ENCODE measurements at places on chromosomes 13 and 19.

DNA sequence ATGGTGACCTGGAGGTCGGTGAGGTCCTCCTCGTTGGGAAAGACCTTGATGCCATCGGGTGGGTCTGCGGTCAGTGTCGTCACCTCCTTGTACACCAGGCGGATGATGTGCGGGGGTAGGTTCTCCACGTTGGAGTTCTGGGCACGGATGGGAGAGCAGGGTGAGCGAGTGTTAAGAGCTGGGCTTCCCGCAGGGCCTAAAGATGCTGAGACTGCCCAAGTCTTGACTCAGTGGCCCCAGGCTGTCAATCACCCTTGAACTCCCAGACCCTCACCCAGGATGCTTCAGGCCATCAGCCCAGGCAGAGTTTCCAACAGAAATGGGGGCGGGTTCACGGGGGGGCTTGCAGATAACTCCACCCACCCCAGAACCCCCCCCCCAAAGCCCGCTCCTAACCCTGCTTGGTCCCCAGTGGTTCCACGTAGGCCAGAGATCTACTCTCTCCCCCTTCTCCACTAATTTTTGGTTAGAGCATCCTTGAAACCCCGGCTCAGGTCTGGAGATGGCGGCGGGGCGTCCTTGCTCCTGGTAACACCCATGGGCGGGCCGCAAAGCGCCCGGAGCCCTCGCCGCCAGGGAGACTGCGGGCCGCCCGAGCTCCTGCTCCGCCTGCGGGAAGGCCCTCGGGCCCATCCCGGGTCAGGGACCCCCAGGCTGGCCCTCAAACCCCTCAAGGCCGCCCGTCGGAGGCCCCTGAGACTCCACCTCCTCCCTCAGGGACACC, 600 bp downstream of the UBE2S start:
- peak; percentile 9 for DNase-seq

DNA sequence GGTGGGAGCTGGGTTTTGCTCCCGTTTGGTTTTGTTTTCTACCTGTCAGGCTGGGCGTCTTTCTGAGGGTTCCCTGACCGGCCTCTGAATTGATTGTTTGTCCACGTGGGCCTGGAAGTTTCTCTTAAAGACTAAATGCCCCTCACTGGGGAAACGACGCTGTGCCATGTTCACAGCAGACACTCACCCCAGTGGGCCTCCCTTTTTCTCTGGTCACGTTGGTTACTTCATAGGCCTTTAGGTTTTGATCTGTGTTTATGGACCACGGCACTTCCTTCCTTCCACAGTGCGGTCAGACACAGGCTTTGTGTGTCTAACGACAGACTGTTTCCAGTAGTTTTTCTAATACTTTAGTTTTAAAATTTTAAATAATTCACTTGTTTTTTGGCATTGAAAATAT, 20.1 kb upstream of the NDUFS7 start:
- no peak for DNase-seq

DNA sequence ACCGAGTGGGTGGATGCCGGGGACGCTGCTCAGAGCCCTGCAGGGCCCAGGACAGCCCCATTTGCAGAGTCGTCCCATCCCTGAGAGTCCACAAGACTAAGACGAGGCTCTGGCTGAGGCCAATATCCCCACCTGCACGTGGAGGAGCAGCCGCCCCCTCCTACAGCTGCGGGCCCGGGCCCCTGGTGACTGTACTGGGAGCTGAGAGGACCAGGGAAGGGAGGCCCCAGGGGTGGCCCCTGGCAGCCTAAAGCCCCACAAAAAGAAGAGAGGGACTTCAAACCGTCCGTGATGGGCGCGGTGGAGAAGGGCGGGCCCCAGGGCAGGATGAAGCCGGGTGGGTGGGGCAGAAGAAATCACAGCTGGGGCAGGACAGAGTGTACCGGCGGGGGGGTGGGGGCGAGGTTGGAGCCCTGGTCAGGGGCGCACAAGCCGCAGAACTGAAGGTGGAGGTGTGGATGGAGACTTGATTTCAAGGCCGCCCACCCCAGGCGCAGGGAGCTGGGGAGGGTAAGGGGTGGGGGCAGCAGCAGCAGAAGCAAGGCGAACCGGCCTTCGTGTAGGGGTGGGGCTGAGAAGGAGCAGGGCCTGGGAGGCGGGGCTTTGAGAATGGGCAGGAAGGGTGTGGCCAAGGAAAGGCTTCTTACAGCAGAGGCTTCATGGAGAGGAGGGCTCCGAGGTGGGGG, 12.9 kb downstream of the CFD start:
- DNase-seq: no peak

DNA sequence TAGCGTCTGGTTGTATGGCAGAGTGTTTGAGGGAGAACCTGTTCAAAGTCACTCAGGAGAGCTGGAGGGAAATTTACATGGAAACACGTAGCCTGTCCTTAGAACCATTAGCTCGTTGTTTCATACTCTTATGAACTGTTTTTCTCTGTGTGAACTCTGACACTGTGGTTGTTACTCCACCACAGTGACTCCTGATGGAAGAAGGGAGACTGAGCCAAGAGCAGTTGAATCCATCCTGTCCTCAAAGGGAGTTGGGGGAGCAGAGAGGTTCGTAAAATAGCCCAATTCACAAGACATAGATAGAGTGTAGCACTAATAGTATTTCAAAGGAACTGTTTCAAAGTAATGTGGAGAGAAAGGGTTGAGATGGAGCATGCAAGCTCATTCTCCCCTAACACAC, 964.8 kb downstream of the PCDH9 start:
- DNase-seq: no peak

GRCh38 chr13:40399756-40400155, 266.7 kb downstream of the FOXO1 start:
- DNase-seq: no peak

DNA sequence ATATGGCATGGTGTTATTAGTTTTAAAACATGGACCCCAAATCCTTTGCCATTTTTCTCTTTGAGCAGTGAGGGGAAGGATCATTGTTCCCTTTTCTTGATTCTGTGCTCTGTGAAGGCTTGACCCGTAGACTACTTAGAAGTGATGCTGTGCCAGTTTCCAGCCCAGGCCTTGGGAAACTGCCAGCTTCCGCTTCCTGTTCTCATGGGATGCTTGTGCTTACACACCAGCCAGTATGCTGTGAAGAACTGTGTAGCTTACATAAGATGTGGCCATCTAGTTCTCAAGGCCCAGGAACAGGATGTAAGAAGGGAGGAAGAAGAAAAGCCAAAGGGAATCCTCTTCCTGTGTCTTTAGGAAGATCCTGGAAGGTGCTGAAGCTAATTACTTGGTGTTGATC, 180.9 kb downstream of the PCCA start:
- no peak for DNase-seq

- DNase-seq: no peak
These were observed 19.1 kb downstream of the C19orf12 start for GRCh38 chr19:29695765-29696564.

GRCh38 chr19:28652765-28653164, 560.2 kb downstream of the UQCRFS1 start:
- DNase-seq: no peak

GRCh38 chr13:97116754-97117153, 105.4 kb upstream of the MBNL2 start:
- no peak for DNase-seq

GRCh38 chr13:26601669-26602068, 44.2 kb downstream of the WASF3 start:
- no peak for DNase-seq

- no peak for DNase-seq
These were observed 22.8 kb downstream of the SYDE1 start for GRCh38 chr19:15129856-15130585.

- DNase-seq: no peak
These were observed 157.6 kb downstream of the KLF5 start for GRCh38 chr13:73216381-73216831.

- DNase-seq: no peak
These were observed 78.5 kb upstream of the UBAC2 start for GRCh38 chr13:99122171-99122570.

DNA sequence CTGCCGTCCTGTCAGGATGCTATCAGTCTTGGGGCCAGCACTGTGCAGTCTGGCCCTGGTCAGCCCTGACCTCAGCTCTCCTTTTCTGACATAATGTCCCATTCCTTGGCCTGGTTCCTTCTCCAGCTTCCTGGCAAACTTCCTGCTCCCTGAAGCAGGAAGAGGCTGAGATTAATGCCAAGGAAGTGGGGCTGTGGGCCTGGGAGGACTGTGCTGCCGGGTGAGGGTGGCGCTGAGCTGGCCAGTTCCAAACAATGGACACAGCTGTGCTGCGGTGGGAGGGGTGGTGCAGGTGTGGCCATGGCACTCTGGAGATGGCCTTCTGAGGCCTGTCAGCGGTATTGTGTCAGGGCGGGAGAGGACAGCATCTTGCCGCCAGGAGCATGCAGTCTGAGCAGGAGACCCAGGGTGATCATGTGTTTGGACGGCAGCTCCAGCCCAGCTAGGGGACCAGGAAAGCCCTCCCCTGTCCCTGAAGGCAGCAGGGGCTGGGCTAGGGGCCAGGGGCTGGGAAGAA, 30.9 kb downstream of the TUBA3C start:
- DNase-seq: no peak

- DNase-seq: no peak
These were observed 399.6 kb downstream of the LMO7 start for GRCh38 chr13:76035711-76036110.

DNA sequence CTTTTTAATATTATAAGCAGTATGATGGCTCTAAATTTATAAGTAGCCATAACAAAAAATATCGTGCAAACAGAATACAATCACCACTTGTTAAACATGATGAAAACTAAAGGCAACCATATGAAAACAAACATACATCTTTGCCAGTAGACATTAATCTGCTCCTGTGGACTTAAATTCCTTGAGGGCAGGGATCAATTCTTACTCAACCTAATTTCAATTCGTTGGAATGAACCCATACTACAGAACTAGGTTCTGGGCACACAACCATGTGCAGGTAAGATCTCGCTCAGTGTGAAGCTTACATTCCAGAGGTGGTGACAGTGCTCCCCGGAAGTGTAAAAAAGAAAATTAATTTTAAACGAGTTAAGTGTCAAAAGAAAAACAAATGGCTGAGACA, 13.4 kb downstream of the TBC1D4 start:
- DNase-seq: no peak

- DNase-seq: no peak
These were observed 5.5 kb upstream of the ADAMTS10 start for GRCh38 chr19:8615813-8616596.

DNA sequence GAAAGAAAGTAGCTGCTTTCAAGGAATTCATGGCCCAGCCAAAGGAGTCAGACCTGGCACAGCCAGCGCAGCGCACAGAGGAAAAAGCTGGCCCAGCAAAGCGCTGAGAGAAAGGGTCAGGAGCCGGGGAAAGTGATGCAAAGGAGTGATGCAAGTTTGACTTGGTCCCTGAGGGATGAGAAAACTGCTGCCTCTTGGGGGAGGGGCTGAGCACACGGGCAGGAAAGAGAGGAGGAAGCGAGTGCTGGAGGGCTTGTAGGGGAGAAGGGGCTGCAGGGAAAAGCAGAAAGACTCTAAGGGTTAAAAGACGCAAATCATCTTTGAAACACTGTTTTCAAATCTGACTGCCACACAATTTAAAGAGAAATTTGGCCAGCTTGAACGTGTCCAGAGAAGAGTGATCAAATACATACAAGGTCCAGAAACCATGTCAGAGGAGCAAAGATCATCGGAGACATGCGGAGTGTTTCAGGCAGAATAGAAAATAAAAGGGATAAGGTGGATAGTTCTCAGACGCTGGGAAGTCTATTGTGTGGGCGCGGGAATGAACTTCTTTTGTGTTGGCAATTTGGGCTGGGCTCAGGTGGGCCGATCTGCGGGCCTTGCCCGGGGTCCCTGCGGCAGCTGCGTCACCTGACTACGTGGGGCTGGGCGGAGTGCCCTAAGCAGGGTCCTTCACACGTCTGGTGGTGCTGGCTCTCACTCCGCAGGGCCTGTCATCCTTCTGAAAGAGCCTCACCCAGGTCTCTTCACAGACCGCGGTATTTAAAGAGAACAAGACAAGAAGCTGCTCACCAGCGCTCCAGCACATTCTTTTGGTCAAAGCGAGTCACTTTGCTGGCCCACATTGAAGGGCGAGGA, 18.1 kb downstream of the N4BP2L1 start:
- no peak for DNase-seq

DNA sequence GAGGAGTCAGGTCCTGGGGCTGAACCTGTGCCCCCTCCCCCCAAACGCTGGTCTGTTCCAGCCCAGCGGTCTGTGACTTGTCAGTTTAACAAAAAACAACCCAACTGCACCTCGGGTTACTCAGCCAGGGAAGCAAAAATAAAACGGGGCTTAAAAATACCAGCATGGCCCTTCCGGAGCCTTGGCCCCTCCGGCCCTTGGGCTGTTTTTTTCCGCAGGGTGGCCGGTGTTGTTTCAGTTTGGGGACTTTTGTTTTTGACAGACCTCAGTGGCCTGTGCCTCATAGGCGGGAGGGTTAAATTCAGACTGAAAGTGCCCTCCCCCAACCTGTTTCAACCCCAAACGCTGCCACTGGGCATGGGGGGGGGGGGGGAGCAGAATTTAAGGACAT, 4.0 kb downstream of the TCF3 start:
- DNase-seq: no peak

DNA sequence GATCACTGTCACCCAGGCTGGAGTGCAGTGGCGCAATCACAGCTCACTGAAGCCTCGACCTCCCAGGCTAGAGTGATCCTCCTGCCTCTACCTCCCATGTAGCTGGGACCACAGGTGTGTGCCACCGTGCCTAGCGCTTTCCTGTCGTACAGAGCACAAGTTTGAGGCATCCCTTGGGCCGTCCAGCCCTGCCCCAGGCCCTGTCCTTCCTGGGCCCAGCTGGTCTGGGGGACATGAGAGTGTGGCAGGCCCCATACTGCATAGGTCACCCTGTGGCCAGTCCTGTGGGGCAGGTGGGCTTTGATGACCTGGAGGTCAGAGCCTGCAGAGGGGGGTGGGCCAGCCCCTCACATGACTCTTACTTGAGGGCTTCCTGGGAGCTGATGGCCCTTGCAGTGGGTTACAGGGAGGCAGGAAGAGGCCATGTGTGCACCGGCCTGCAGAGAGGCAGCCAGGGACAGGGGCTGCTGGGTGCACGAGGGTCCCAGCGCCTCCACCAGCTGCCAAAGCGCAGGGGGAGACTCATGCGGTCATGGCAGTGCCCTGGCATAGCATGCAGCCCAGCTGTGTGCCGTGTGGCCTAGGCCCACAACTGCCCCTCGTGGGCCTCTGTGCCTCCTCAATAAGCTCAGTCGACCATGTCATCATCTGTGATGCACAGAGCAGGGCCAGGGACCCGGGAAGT, 61.4 kb downstream of the KDM4B start:
- DNase-seq: no peak

- no peak for DNase-seq
These were observed 15.4 kb upstream of the SIGLEC6 start for GRCh38 chr19:51546650-51547396.

GRCh38 chr19:10422846-10423245, 2.5 kb downstream of the PDE4A start:
- DNase-seq: no peak

- no peak for DNase-seq
These were observed 34.2 kb downstream of the GPR42 start for GRCh38 chr19:35404879-35405622.

DNA sequence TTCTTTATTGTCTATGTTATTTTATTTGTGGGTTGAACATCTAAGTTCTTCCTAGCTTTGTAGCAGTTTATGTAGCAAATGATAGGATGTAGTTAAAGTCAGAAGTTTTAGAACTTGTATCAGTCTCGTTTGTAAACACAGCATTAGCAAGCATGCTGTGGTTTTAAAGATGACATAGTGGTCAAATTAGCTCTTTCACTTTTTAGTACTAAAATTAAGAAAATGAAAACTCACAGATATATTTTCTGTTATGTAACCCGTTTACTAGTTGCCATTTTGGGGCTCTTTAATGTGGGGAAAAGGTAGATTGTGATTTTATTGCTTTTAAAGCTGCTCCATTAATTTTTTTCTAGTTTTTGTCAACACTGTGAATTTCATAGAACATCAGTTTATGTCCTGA, 216.5 kb downstream of the PCCA start:
- DNase-seq: no peak

Data from NCI-H187 (cell line).